ENCODE measurements at places on chromosomes 12 and 14.

DNA sequence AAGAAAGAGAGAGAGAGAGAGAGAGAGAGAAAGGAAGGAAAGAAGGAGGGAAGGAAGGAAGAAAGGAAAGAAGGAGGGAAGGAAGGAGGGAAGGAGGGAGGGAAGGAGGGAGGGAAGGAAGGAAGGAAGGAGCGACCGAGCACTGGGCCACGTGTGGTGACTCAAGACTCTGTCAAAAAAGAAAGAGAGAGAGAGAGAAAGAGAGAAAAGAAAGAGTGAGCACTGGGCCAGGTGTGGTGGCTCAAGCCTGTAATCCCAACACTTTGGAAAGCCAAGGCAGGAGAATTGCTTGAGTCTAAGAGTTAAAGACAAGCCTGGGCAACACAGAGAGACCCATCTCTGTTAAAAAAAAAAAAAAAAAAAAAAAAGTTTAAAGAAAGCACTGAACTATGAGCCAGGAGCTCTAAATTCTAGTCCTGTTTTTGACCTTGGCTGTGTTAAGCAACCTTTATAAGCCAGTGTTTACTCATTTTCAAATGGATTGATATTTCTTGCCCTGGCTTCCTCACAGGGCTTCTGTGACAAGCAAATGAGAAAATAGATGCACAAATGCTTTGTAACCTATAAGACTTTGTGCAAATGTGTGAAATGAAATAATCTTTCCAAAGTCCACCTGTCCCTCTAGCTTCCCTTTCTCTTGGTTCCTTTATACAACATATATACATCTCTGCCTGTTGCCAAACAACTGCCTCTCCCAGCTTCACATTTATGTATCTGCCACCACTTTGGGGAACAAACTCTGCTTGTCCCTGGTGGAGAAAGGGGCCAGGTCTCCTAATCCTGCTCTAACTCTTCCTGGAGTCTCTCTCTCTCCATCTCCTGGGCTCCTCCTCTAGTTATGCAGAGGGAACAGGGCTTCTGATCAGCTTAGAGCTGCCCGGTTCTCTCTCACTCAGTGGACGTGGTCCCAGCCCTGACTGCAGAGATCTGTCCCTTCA, 16.1 kb upstream of the PLEKHG6 start:
- DNase-seq: no peak

- no peak for DNase-seq
These were observed 10.8 kb downstream of the SETD1B start for GRCh38 chr12:121814429-121815119.

- no peak for DNase-seq
These were observed 32.9 kb upstream of the EEA1 start for GRCh38 chr12:92961949-92962348.

DNA sequence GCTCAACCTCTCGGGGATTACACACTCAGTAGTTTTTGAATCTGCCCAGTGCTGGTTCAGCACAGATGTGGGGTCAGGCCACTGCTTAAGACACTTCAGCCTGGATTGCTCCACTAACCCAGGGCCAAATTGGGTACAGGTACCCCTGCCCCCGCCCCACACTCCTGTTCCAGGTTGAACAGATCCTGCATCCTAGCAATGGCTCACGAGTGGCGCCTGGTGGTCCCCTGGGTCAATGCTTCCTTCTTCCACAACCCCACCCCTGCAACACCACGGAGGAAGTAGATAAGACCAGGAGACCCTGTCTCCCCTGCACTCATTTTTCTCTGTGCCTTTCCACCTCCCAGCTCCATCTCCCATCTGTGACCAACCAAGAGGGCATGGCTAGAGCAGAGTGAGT, 108.4 kb downstream of the ESRRB start:
- DNase-seq: no peak

DNA sequence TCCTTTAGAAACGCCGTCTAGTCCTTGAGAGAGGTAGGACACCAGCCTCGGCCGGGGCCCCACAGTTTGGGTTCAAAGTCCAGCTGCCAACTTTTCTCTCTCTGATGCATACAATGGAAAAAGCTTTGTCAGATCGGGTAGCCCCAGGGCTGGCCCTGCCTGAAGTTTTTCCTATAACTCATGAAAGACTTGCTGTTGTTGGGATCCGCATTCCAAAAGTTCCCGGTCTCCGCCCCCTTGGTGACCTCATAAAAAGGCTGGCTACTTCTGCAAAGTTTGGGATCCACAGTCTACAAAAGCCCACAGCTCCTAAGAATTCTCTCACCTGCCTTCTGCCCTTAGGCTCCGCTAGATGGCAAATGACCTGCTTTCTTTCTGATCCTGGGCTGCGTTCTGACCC, 35.3 kb upstream of the CLEC6A start:
- DNase-seq: no peak

DNA sequence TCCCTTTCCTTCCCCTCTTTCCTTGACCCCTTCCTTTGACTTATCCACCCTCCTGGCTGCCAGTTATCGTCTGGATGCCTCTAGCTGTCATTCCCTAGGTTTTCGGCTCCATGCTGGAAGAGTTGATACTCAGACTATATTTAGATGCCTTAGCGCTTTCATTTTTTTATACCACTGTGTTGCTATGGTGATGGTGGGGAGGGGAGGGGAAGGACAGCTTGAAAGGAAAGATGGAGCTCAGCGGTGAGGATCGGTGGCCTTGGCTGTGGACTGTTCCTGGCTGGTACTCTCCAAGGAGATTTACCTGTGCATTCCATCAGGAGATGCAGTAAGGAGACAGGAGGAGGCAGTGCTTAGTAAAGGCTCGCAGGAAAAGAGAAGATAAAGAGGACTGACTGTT, 108.7 kb downstream of the SLC8A3 start:
- no peak for DNase-seq

All from stimulated activated CD8-positive, alpha-beta memory T cell treated with anti-CD3 and anti-CD28 coated beads, Interleukin-7, amount 100 ng/mL, for 1 hour (primary cell).